ENCODE measurements at places on chromosomes 16 and 17.

DNA sequence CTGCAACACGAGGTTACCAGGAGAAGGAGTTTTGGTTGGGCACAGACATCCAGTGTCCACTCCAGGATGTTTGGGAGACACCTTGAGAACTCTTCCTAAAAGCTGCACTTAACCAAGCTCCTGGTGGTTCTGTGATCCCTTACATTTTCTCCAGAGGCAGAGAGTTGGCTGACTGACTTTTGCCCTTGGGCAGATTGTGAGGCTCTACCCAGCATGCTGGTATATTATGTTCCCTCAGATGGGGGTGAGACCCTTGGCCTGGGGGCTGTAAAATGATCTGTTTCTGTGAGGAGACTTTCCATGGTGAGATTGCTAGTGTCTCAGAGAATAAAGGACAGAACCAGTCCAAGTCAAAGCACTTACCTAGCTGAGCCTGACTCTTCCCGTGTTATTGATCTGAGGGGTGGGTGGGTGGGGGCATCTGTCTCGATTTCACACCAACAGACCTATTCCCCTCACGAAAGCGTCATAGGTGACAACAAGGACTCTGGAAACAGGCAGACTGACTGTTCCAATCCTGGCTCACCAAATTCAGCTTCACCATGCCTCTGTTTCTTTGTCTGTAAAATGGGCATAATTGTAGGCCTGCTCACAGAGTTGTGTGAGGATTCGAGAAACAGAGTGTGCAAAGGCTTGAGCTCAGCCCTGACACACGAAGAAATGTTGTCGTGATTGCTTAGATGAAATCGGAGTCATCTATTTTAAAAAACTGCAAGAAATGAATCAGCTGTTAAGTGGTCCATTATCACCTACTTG lies 12.2 kb downstream of the USB1 start:
- DNase-seq = no peak

GRCh38 chr17:32518646-32519227 lies 31.9 kb downstream of the CDK5R1 start:
- no peak for DNase-seq

DNA sequence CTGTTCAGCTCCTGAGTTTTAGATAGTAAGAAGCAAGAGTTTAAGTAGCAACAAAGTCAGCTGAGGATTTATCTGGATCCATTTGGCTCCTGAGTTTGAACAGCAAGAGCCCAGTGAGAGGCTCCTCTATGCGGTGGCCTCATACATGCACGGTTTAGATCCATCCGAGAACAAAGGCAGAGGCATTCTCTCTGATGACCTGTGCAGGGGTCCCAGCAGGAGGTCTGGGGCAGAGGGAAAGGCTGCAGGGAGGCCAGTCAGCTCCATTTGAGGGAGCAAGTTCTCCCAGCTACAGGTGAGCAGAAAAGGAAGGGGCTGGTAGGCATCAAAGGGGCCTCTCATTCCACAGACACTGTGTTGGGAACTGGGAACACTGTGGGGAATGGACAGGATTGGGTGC lies 16.5 kb downstream of the PITPNM3 start:
- no peak for DNase-seq

DNA sequence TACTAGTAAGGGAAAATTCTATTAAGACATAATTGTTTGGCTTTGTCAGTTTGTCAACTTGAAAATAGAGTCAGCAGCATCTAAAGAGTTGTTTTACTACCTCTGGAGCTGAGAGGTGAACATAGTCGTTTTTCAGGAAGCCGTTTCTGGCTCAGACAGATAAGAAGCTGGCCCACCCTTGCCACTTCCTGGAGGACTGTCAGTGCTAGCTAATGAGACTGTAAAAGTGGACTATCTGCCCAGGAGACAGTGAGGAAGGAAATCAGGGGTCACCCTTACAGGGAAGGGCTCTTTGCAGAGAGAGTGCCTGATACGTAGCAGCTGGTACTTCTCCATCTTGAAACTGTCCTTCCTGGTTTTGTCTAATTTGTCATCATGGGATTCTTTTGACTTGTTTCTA lies 328.7 kb downstream of the WWOX start:
- no peak for DNase-seq

DNA sequence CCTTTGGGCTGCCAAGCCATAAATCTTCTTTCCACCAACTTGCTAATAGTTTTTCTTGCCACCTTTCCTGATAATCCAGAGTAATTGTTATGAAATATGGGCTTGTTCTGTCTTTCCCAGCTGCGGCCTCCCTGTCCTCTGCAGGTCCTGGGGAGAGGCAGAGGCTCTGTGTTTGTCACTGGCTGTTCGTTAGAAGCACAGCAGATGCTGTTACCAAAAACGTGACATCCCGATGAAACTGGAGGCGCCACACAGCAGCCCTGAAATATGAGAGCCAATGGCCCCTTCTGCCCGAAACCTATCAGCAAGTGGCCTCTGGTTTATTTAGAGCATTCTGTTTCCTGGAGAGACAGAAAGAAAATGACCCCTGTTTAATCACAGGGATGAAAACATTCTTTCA lies 115.1 kb upstream of the ANKFN1 start:
- no peak for DNase-seq

DNA sequence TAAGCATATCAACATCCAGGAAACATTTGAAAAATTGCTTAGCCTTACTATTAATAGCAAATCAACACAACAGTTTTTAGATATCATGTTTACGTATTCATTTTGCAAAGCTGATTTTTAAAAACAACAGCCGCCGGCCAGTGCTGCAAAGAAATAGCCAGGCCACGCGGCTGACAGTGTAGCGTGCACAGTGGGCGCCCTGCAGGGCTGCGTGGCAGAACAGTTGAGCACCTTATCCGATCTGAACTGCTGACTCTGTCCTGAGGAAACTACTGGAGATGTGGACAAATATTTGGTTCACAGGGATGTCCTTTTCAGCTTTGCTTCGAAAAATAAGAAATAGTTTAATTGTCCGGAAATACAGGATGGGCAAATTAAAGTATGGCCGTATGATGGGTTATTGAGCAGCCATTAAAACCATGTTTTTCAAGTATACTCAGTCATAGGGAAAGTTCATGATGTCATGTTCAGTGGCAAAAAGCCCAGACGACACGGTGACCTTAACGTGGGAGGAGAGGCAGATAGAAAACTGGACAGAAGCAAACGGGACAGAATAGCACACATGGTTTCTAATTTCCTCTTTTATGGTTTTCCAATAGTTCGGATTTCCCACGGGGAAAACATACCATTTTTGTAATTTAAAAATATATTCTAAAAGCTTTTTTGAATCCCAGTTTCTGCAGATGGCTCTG lies 52.4 kb upstream of the ENDOV start:
- DNase-seq = no peak

- DNase-seq = no peak
Measured at GRCh38 chr17:14452856-14453255, 152.0 kb downstream of the HS3ST3B1 start.

DNA sequence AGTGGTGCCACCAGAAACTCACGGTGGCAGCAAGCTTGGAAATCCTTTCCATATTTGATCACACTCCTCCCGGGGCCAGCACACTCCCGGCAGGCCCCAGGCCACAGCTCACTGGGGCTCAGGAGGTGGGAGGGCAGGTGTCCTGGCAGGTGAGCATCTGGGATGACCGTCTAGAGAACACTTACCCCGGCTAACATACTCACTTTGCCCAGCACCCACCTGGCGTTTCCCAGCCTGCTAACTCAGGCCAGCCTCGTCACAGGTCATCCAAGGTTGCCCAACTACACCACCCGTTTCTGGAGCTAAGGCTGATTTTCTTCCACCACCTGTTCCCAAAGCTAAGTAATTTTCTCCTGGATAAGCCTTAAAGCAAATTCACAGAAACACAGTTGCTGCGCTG lies 24.9 kb downstream of the FBXO31 start:
- no peak for DNase-seq

DNA sequence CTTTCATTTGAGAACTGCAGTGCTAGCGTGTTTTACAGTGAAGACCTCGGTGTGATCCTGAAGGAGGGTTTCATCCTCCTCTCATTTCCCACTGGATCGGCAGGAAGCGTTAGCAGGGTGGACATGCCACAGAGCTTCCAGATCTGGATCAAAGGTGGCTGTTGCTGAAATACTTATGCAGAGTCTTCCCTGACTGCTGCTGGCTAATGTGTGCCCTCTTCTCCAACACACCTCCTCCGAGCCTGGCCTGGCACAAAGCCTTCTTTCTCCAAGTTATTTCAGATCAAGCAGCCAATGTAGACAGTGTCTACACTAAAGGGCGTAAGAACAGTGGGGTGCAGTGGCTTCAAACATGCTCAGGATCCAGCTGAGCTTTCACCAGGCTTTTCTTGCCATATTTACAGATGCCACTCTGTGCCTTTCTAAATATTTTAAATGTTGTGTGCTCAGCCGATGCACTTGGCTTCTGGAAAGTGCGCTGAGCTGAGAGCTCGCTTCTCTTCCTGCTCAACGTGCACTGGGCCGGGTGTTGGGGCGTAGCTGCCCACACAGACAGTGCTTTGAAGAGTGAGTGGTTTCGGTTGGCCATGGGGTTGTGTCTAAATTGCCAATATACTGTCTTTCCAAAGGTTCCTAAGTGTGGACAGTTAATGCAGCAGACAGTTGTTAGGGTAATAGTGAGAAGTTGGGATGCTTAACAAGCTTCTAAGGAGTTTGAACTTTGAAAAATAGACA lies 2.1 kb downstream of the ZNF750 start:
- DNase-seq = no peak

DNA sequence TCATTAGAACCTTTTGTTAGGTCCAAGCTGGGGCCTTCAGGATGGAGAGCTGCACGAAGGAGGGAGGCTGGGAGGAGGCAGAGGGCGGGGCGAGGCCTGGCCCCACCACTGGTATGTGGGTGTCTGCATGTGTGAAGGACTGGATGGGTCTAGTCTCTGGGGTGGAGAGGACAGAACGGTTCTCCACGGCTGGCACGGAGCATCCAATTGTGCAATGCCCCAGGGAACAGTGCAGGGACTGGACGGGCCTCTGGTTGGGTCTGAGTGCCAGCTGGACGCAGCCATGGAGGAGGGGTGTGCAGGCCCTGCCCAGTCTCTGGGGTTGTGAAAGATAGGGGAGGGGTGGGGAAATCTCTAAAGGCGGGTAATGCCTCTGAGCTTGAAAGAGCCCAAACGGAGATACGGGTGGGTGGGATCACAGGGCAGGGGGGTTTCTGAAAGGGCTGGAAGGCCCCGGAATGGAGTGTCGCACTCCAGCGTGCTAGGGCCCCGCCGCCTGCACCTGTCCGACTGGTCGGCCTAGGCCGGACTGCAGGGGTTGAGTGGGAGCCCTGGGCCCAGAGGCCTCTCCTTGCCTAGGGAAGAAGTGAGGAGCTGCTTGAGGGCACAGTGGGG lies 1.6 kb downstream of the PPL start:
- no peak for DNase-seq

DNA sequence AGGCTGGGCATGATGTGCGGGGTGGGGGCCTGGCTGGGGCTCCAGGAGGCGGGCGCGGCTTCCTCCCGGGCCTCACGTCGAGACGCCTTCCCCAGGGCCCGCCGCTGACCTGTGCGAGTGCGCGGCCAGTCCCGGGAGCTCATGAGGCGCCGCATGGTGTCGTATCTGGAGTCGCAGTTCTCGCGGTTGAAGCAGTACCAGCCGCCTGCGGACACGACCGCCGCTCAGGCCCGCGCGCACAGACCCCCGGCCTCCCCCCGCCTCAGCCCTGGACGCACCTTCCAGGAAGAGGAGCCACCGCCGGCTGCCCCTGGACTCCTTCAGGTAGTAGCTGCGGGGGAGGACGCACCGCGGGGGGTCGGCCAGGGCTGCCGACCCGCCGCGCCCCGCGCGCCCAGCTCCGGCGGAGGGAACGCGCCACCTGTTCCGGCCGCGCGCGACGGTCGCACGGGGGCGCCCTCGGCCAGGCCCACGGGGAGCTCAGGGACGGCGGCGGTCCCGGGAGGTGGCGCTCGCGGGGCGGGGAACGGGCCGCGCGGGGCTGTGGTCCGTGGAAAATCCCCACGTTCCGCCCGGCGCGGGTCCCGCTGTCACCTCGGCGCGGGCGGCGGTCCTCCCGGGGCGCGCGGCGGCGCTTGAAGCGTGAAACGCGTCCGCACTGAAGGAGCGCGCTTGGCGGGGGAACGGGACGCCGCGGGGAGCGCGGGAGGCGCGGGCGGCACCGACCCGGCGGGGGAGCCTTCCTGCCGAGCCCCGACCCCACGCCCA lies 1.4 kb downstream of the NOTUM start:
- peak; percentile 90 for DNase-seq

GRCh38 chr16:1770328-1771187 lies 785 bp downstream of the NME3 start:
- DNase-seq = peak; percentile 80

DNA sequence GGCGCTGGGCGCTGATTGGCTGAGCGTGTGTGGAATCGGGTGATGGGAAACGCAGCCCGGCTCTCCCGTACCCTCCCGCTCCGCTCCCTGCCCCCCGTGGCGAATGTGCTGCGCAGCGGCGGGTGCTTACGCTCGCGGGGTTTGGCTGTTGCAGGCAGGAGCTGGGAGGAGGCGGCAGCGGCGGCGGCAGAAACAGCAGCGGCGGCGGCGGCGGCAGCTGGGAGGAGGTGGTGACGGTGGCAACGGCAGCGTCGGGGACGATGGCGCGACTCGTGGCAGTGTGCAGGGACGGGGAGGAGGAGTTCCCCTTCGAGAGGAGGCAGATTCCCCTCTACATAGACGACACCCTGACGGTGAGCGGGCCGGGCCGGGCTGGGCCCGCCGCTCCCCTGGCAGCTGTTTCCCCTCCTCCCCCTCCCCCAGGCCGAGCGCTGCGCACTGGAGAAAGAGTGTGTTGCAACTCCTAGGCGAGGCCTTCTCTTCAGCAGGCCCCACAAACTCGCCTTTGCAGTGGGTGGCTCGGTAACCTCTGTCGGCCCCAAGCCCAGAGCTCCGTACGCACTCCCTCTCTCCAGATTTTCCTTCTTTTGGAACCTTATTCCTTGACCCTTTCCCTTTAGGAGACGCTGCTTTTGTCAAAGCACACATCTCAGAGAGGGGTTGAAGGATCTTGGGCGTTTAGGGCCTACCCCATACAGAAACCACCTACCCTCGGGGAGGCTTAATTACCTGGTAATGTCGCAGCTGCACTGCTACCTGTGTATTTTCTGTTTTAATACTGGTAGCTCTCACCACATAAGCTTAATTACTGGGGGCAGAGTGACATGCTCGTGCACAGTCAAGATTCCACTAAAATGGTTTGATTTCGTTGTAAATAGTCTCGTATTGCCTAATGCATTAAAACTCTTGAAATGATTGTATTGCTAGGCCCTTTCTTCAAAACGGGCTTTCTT lies 1.0 kb downstream of the GGNBP2 start:
- peak; percentile 97 for DNase-seq

DNA sequence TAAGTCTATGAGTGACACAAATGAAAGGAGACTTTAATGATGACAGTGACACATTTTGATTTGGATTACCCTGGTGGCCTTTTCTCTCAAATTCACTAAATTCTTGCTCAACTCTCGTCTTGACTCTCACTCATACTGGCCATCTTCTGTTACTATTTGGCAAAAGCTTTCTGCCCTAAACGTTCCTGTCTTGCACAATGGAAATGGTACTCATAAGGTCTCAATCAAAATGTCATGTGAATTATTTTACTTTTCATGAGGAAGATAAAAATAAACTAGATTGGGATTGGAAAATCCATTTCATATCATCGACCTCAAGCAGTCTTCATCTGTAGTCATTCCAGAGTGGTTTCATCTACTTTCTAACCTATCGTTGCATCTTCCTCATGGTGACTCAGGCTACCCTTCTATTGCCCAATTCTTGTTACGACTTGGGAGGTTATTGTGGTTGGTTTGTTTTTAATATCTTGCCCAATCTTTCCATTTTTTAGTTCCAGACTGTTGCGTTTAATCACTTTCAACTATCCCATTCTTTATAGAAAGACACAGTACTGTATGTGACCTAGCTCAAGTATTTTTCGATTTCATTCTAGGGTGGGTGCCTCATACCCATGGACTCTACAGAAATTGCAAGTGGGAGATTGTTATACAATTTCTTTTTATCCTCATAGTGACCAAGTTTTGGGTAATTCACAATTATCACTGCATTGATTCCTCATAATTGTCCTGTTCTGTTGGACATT lies 317.2 kb upstream of the KCNJ16 start:
- no peak for DNase-seq

Measured in B cell (primary cell).